ENCODE measurements at places on chromosomes 4 and X.

- no peak for DNase-seq
These were observed 39.1 kb upstream of the NSUN7 start for GRCh38 chr4:40710484-40711254.

GRCh38 chrX:134780908-134781307 is 122.6 kb upstream of the PLAC1 start:
- DNase-seq = no peak

DNA sequence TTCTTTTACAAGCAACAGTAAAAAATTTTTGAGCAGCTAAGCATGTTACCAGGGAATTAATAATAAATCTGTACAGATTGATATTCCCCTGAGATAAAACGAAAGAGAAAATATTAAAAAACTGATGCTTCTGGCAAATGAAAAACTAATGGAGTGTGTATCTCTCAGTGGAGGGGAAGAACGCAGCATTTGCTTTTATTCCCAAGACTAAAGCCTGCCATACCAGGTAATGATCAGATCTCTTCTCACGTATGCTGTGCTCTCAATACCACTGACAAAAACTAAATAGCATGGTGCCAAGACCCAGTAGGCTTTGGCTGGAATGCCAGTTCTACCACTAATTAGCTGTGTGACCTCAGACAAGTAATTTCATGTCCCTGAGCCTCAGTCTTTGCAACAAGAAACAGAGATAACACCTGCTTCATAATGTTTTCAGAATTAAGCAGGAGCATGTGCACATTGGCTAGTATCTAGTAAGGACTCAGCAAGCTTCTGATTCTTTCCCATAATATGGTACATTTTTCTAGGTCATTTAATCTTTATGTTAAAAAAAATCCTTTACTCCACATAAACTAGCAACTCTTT is 179.6 kb downstream of the CENPC start:
- no peak for DNase-seq

DNA sequence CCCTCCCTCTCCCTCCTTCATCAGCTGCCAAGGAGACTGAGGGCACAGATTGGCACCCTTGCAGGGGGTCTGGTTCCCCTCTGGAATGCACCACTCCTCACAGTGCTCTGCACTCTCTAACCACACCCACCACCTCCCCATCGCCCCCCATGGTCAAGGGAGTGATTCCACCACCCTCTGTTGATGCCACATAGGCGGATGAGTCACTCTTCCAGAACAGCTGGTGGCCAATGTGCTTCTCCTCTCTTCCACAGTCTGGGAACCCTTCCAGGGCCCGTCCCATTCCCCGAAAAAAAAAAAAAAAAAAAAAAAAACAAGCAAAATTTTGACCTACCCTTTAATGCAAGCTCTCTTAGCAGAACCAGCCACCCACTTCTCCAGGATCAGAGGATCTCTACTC is 341.3 kb upstream of the KLF3 start:
- no peak for DNase-seq

DNA sequence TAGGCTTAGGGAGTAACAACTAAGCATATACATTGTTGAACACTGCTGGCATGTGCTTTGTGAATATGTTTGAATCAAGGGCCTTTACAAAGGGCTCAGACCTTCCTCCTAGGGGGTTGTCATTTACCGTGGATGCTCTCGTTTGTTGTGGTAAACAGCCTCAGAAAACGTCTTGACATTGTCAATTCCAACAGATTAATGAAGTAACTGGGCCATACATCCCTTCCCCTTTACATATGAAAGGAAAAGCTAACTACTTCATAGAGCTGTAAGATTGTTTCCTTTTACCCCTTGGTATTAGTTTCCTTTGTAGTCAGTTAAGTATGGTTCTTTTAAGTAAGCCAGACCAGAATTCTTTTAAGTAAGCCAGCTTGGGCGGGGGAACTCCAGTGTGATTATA is 42.9 kb downstream of the FAT4 start:
- no peak for DNase-seq

GRCh38 chr4:42123071-42123644 is 29.3 kb downstream of the BEND4 start:
- no peak for DNase-seq

- no peak for DNase-seq
These were observed 131.3 kb upstream of the AP1S2 start for GRCh38 chrX:15985937-15986336.

DNA sequence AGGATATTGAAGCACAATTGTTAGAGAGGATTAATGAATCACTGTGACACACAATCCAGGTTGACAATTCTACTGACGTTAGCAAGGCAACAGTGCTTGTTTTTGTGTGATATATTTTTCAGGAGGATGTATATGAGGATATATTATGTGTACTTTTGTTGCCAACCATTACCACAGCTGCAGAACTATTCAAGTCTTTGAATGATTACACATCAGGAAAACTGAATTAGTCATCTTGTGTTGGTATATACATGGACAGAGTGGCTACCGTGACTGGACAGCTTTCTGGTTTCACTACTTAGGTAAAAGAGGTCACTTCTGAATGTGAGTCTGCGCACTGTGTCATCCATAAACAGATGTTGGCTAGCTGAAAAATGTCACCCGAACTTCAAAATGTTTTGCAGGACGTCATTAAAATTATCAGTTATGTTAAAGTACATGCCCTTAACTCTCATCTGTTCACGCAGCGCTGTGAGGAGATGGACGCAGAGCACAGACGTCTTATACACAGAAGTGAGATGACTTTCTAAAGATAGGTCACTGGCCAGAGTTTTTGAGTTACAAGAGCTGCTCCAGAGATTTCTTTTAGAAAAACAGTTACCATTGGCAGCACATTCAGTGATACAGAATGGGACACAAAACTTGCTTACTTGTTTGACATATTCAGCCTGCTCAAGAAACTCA is 69.0 kb downstream of the MRPL1 start:
- DNase-seq = no peak

- DNase-seq = peak; percentile 9
These were observed 33.9 kb upstream of the HPF1 start for GRCh38 chr4:169791527-169792156.

DNA sequence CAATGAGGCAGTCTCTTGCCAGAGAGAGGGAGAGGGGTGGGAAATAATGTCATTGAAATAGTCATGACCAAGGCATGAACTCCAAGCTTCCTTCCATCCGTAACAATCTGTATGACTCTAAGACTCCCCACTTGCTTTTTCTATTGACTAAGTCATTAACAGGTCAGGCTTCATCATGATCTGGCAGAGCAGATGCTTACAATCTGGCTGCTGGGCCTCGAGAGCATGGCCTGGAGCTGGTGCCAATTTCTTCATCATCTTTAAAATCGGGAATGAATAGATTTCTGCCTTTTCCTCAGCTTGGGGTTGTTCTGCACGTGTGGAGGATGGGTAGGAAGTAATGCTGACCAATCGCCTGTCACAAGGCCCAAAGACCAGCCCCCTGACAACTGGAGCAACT is 280.6 kb upstream of the CLNK start:
- no peak for DNase-seq

- DNase-seq = no peak
These were observed 489.5 kb downstream of the STIM2 start for GRCh38 chr4:27350161-27350560.

GRCh38 chrX:115189646-115190635 is 731 bp downstream of the RBMXL3 start:
- no peak for DNase-seq

GRCh38 chr4:79181190-79181589 is 144.7 kb downstream of the NAA11 start:
- no peak for DNase-seq

DNA sequence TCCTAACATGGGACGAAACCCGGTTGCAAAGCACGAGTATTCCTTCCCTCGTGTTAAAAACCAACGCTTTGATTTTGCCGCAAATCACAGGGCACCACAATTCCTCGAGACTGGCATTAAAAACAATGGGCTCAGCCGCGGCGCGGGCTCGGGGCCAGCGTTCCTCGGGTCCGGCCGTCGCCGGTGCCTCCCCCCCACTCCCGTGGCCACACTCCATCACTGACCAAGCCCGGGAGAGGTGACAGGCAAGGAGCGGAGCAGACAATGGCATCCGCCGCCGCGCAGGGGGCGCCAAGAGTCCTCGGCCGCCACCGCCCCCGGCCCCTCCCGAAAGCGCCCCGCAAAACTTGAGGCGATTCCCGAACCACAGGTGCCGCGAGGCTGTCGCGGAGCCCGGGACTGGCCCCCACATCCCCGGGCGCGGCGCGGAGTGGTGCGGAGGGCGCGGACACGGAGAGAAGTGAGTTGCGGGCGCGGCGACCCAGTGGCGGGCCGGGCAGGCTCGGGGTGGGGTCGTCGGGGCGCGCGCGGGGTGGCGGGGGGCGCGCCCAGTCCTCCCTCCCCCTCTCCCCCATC is 445 bp downstream of the AP1S2 start:
- DNase-seq = peak; percentile 28

- DNase-seq = no peak
These were observed 294 bp downstream of the ATP8A1 start for GRCh38 chr4:42656679-42656943.

DNA sequence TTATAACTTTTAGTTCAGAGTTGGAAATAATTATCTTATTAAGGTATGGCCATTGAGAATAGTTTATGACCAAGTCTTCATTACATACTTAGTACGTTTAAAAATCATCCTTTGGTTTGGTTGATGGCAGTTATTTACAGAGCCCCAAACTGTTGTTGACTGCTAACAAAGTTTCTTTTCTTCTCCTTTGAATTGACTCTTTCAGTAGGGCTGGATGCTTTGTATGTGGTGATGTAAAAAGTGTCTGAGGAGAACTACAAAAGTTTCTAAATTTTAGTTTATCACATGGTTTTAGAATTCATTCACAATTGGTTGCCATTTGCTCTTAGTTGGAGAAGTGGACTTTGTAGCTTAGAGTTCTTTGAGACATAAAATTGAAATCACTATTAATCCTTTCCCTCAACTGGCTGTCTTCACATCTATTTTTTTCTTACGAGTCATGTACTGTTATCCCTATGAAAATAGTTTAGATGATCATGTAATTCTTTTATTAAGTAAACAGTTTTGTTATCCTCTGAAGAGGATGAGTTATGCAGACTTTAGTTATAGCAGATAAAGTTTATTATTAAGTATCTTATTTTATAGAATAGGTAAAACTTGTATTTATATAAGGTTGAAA is 14.8 kb downstream of the PTPN13 start:
- DNase-seq = no peak

DNA sequence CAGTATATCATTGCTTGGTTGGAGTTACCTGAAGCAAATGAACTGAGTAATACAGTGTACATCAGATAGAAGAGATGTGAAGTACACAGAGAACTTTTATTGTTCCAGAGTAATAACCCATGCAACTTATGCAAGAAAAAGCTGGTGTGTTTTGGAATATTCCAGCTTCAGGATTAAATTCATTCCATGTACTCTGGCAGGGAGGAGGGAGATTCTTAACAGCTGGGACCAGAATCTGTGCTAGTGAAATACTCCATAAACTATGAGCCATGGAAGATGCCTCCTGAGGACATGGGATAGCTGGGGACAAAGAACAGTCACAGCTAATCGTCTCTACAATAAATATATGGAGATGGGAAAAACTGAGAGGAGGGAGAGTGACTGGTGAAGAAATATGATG is 101.6 kb upstream of the OTUD4 start:
- DNase-seq = no peak

- no peak for DNase-seq
These were observed 163.3 kb upstream of the IL15 start for GRCh38 chr4:141473026-141473540.

- no peak for DNase-seq
These were observed 142.7 kb upstream of the NALF2 start for GRCh38 chrX:69361311-69361845.

- DNase-seq = no peak
These were observed 103.0 kb downstream of the SYNPO2 start for GRCh38 chr4:118991686-118992085.

- DNase-seq = no peak
These were observed 169.4 kb downstream of the IL1RAPL1 start for GRCh38 chrX:28756647-28757046.

DNA sequence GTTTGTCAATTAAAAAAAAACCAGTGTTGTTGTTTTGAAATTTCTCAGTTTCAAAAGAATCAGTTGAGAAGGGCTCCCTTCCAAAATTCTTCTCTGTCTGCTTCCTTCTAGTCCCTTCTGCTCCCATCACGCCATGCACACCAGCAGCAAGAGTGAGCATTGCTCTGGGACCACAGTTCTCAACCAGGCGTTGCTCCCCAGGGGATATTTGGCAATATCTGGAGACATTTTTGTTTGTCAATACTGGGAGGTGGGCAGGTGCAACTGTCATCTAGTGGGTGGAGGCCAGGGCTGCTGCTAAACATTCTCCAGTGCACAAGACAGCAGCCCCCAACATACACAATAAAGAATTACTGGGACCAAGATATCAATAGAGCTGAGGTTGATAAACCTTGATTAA is 74.8 kb upstream of the EGFL6 start:
- DNase-seq = no peak

- DNase-seq = no peak
These were observed 91.1 kb upstream of the ATP8A1 start for GRCh38 chr4:42747971-42748370.

- DNase-seq = no peak
These were observed 107.5 kb upstream of the ACSL4 start for GRCh38 chrX:109840585-109840984.

DNA sequence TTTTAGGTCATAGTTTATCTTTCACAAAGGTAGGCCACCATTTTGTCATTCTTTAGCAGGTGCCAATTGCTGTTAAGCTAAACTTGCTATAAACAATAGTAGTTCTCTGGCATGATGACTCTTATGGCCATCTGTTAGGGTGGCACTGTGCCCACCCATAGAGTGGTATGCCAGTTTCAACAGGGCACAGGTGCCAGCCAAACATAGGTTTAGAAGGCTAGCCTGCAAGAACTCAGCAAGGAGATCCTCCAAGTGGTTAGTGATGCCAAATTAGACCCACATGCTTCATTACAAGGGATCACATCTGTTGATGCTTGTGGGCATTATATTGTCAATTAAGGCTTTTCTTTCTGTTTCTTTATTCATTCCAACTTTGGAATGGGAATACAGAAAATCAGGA is 204.5 kb downstream of the FMR1NB start:
- DNase-seq = no peak

DNA sequence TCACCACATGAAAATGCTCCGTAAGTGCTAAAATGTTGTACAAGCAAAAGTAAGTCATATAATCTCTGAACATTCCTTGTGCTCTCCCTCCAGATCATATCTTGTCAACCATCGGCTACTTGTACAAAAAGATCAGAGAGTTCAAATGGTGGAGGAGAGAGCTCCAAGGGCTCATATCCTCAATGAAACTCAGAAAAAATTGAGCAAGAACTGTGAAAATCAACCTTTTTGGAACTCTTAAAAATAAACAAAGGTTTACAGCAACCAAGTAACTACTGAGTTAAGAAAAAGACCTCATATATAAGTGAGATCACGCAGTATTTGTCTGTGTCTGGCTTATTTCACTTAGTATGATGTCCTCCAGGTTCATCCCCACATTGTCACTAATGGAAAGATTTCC is 63.2 kb downstream of the TEX13C start:
- DNase-seq = no peak

- DNase-seq = no peak
These were observed at the start of gene SMIM43 for GRCh38 chr4:121764702-121765367. SMIM43 (minus strand) TSS chr4:121765164; CDS start chr4:121765105, 59 bp downstream.

DNA sequence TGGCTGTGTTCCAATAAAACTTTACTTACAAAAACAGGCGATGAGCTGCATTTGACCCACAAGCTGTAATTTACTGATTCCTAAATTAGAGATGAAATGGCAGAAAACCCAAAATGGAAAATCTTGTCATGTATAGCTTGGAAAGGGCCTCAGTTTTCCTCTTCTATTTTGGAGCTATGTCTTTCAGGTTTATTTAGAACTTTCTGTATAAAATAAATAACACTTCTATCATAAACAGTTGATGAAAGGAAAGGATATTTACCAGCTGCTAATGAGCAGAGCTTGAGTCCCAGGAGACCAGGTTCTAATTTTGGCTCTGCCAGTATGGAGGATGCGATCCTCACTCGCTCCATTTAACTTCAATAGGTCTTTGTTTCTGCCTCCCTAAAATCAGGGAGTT is 213.5 kb downstream of the LDB2 start:
- DNase-seq = no peak
